Activated CD8-positive, alpha-beta T cell treated with anti-CD3 and anti-CD28 coated beads for 36 hours (primary cell): ENCODE measurements at places on chromosomes 1 and 21. TPM values are rescaled to one million over a fixed set of nuclear protein-coding genes. Genes with fewer than 3 reads are reported as not detected.

DNA sequence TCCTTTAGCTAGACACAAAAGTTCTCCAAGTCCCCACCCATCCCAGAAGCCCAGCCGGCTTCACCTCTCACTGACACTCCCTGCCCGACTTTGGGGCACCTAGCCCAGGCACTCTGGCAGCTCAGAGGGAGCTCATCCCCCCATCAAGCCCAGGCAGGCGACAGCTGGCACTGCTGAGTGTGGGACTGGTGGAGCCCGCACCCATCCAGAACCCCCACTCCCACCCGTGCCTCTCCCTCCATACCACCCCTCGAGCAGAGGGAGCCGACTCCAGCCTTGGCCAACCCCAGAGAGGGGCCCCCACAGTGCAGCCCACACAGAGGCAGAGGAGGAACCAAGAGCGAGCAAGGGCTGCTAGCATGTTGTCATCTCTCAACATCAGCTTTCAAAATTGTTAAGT is 658.6 kb downstream of the AMY1C start:
- no peak for DNase-seq
- no peak overlapping the region for H3K4me3 ChIP-seq
- H3K27ac ChIP-seq, result no peak overlapping the region
- H3K27me3 ChIP-seq, result no peaks in the 10 kb centered on the region
- H3K4me1 ChIP-seq, result no peaks in the 10 kb centered on the region

DNA sequence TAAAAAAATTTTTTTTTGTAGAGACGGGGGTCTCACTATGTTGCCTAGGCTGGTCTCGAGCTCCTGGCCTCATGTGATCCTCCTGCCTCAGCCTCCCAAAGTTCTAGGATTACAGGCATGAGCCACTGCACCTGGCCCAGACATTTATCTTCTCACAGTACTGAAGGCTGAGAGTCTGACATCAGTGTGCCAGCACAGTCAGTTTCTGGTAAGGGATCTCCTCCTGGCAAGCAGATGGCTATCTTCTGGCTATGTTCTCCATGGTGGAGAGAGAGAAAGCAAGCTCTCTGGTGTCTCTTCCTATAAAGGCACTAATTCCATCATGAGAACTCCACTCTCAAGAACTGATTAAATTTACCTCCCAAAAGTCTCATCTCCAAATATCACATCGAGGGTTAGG is 57.8 kb upstream of the C1orf185 start:
- H3K36me3 ChIP-seq, result no peaks in the 10 kb centered on the region
- H3K27me3 ChIP-seq, result peaks cover 9% of the 10 kb centered on the region
- H3K4me1 ChIP-seq, result no peaks in the 10 kb centered on the region

- H3K4me3 ChIP-seq, result no peak overlapping the region
- H3K36me3 ChIP-seq, result no peaks in the 10 kb centered on the region
- no peaks in the 10 kb centered on the region for H3K4me1 ChIP-seq
- peaks cover 6% of the 10 kb centered on the region for H3K27me3 ChIP-seq
Measured at GRCh38 chr1:204883405-204883804, 12.7 kb downstream of the NFASC start.

GRCh38 chr1:221874285-221875003 is 132.6 kb upstream of the DUSP10 start:
- peaks cover 9% of the 10 kb centered on the region for H3K4me1 ChIP-seq
- no peak for DNase-seq
- no peak overlapping the region for H3K4me3 ChIP-seq
- no peak overlapping the region for H3K27ac ChIP-seq
- no peaks in the 10 kb centered on the region for H3K36me3 ChIP-seq

DNA sequence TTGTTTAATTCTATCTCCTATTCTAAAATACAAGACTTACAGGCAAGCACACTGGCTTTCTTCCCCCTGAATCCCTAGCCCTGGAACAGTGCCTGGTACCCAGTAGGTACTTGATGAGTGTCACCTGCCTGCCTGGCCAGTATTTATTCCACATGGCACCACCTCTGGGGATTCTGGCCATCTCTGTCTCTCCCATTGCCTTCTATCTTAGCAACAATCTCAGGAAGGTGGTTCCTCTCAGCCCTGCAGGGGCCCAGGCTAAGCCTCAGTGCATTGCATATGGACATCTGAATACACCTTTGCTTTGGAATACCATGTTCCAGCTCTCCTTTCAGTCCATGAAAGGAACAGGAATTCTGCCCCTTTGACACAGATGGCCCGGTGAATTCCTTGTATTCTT is 81.0 kb downstream of the HIVEP3 start:
- DNase-seq, result no peak
- H3K4me1 ChIP-seq, result peaks cover 9% of the 10 kb centered on the region
- no peaks in the 10 kb centered on the region for H3K27me3 ChIP-seq
- H3K4me3 ChIP-seq, result no peak overlapping the region
- H3K36me3 ChIP-seq, result no peaks in the 10 kb centered on the region

- H3K4me3 ChIP-seq, result no peak overlapping the region
Measured at GRCh38 chr1:219576931-219577730, 35.8 kb downstream of the ZC3H11B start.

- H3K36me3 ChIP-seq, result peaks cover 47% of the 10 kb centered on the region
- no peak for DNase-seq
- H3K27ac ChIP-seq, result peak overlapping the region; percentile 66
- no peaks in the 10 kb centered on the region for H3K27me3 ChIP-seq
- no peak overlapping the region for H3K4me3 ChIP-seq
- H3K4me1 ChIP-seq, result peaks cover 62% of the 10 kb centered on the region
Measured at GRCh38 chr1:111707906-111708305, 31.3 kb downstream of the INKA2 start.

OR2T33 gene
- total RNA-seq, result not detected

SELP gene
- 0.81 TPM for total RNA-seq

FCRL4 gene
- not detected for total RNA-seq

GJA5 gene
- not detected for total RNA-seq

RO60 gene
- total RNA-seq, result 63.4 TPM
